ENCODE measurements at places on chromosomes 13 and 19.

- no peak for DNase-seq
These were observed 415.3 kb downstream of the IRS2 start for GRCh38 chr13:109371066-109371465.

DNA sequence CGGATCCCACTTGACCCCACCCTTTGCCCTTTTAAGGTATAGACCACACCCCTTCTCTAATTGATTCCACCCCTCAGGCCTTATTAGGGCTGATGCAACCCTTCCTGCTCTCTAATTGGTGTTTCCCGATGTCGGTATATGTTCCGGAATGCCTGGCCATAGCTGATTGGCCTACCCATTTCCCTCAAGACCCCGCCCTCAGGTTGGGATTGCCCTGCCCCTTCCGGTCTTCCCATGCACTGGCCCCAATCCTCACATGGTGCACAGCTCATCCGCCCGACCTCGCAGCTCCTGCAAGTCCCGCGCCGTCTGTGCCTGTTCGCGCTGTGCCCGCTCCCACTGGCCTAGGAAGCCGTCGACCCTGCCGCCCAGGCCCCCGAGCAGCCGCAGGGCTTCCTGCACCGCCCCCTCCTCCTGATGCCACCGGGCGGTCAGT, 18.1 kb downstream of the TSKS start:
- DNase-seq: no peak

DNA sequence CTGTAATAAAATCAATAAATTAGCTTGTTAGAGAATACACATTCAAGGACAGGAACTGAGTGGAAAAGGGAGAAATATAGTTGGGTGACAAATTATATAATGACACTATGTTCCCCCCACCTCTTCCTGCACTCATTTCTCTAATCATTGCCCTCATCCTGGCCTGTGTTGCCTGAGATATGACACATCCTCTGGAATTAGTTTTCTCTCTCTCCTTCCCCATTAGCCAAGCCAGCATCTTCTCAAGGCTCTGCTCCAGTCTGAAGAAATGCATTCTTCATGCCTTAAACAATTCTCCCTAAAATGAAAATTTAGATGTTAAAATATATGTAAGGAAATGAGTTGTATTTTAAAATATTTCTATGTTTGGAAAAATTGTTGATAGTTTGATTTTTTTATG, 280.3 kb downstream of the POU4F1 start:
- no peak for DNase-seq

DNA sequence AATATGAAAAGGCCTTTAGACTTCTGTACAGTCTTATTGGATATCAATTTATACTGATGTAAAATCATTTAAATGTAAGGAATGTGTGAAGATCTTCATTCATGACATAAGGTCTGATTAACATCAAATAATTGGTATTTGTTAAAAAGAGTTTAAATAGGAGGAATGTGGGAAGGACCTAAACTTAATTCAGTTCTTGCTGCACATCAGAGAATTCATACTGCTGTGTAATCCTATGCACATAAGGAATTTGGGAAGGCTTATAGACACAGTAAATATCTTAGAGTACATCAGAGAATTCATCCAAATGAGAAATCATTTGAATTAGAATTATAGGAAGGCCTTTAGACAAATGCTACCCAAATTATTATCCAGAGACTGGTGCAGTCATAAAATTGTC, 21.7 kb downstream of the ZNF283 start:
- no peak for DNase-seq

- DNase-seq: no peak
These were observed 8.7 kb downstream of the PLPP2 start for GRCh38 chr19:282501-282900.

DNA sequence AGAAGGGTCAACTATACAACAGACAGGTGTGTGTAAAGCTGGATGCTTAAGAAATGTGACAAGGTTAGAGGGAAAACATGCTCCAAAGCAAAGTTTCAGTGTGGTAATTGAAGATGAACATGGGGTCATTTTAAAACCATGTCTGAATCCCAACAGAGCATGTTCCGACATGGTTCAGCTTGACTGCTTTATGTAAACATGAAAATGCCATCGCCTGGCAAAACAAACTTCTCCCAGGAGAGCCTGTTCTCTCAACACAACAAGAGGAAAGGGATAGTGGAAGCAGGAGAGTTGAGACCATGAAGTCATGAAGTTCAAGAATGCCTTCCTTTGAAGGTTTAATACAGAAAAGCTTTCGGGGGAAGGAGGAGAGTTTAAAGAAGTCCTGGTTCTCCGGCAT, 85.8 kb downstream of the EPSTI1 start:
- DNase-seq: no peak

GRCh38 chr13:22486490-22486889, 694.3 kb upstream of the SGCG start:
- DNase-seq: no peak

DNA sequence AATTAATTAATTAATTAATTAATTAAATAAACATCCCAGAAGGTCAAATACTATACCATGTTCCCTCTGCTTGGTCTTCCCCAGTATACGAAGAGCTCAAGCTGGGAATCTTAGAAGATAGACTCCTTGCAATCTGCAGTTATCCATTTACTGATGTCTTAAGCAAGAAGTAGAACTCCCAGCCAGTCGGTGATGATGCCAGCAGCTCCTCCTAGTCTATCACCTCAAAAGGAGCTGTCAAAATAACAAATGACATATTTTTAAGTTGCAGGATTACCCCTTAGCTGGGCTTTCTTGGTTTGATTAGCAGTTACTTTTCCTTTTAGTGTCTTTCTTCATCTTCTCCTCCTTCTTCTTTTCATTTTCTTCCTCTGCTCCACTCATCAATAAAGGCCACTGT, 6.0 kb upstream of the ZNF507 start:
- DNase-seq: no peak

DNA sequence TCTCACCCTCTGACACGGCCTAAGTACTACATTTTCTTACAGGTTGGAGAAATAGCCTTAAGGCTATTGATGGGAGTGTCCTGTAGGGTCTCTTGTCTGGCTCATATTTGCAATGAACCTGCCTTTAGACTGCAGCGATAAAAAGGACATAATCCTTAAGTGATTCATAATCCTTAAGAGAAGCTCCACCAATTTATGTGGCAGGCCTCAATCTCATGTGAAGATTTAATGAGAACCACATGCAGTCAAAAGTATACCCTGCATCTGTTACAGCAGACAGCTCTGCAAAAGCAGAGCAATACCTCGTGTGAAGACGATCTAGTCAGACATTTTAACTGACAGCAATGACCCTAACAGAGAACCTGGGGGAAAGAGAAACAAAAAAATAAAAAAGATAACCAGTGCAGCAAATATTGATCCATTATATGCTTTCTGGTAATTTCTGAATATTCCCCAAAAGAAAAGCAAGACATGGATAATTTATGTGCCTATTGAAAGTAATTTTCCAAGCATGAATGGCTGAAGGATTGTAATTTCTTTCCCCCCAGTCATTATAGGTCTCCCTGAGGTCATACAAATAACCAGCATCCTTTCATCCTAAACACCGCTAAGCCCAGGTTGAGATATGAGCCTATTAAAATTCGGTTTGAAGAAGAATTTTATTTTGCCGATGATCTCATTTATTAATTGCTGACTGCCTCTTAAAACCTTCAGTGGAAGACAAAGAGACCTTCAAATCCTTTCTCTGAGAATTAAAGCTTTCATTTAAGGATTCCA, 321.8 kb upstream of the NBEA start:
- no peak for DNase-seq

- no peak for DNase-seq
These were observed 321.7 kb downstream of the DCT start for GRCh38 chr13:94157705-94158218.

DNA sequence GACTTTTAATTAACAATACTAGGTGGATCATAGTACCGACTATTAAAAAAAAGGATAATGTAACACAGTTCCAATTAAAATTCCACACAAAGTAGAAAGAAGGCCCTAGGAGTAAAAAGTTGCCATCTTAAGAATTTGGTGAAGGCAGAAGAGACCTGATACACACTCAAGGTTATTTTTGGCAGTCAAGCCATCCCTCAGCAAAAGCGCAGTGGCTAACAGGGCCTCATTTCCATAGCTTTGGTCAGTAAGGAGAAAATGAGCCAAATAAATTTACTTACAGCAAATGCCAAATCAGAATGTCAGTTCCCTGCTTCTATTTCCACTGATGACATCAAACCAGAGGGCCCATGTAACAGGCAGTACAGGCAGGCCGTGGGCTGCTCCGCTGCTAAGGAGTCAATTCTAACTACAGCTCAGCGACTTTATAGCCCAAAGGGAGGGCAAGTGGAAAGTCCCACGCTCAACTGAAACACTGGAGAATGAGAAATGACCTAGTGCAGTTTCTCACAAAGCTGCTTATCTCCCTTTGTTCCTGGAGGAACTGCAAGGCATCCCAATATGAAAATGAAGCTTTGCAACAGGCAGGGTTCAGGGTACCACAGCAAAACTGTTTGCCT, 6.3 kb downstream of the ARGLU1 start:
- DNase-seq: no peak

DNA sequence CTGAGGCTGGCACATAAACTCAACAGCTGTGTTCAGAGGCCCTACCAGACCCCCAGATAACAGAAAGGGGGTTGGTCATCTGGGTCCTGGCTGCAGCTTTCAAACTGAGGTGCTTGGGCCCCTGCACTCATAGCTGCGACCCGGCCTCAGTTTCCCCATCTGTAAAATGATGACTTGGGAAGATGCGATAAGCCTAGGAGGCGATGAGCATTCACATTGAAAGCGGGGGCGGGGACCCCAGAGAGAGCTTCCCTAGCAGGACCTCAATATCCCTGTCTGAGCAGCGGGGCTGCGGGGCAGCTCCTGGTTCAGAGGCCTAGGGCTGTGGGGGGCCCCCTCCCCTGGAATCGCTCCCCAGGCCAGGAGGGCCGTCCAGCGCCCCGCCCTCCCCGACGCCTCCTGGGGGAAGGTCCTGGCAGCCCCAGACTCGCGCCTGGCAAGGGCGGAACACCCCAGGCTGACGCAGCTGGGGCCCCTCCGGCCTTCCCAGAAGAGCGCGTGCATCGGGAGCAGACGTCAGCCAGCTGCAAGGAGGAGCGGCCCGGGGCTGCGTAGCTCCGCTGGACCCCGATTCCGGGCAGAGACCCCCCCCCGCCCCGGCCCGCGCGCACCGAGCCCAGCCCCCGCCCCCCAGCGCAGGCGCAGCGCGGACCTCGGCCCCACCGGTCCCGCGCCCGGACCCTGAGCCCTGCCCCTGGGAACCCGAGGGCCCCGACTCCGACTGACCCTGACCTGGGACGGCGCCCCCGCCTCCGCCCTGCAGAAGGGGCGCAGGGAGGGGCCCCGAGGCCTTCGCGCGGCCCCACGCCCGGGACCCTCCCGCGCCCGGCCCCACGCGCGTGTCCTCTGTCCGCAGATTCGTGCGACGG, 3.5 kb downstream of the FSTL3 start:
- no peak for DNase-seq

DNA sequence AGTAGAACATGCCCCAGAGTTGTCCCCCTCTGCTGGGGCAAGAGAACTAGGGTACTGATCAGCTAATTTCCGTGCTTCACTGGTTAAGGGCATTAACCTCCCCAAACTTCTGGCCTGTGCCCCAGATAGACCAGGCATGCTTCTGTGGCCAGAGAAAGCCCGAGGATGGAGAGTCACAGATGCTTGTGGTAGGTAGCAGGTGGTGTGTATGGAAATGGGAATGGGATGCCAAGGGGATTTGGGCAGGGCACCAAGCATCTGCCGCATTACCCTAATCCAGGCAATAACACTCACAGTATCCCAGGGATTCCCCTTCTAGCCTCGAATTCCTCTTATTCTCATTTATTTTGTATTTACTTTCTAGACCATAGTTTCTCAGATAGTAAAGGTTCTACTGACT, 124.8 kb upstream of the KLF12 start:
- no peak for DNase-seq

GRCh38 chr13:113651511-113652403, 6.2 kb downstream of the ATP4B start:
- DNase-seq: no peak

GRCh38 chr13:105787632-105788031, 747.8 kb downstream of the EFNB2 start:
- no peak for DNase-seq

- no peak for DNase-seq
These were observed 8.0 kb upstream of the B3GLCT start for GRCh38 chr13:31191748-31192147.

- DNase-seq: no peak
These were observed 42.5 kb downstream of the EDNRB start for GRCh38 chr13:77876176-77876575.

GRCh38 chr13:44364345-44365000, 9.2 kb upstream of the SERP2 start:
- DNase-seq: no peak

DNA sequence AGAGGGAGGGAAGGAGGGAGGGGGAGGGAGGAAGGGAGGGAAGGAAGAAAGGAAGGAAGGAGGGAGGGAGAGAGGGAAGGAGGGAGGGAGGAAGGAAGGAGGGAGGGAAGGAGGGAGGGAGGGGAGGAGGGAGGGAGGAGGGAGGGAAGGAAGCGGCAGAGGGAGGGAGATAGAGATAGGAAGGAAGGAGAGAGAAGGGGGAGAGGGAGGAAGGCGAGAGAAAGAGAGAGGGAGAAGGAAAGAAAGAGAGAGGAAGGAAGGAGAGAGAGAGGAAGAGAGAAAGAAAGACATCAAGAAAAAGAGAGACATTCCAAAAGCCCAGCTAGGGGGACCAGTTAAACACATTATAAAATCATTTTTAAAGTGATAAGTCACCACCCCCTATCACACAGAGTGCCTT, 62.5 kb downstream of the GNG7 start:
- no peak for DNase-seq

GRCh38 chr19:29645911-29646310, 19.4 kb upstream of the PLEKHF1 start:
- no peak for DNase-seq

DNA sequence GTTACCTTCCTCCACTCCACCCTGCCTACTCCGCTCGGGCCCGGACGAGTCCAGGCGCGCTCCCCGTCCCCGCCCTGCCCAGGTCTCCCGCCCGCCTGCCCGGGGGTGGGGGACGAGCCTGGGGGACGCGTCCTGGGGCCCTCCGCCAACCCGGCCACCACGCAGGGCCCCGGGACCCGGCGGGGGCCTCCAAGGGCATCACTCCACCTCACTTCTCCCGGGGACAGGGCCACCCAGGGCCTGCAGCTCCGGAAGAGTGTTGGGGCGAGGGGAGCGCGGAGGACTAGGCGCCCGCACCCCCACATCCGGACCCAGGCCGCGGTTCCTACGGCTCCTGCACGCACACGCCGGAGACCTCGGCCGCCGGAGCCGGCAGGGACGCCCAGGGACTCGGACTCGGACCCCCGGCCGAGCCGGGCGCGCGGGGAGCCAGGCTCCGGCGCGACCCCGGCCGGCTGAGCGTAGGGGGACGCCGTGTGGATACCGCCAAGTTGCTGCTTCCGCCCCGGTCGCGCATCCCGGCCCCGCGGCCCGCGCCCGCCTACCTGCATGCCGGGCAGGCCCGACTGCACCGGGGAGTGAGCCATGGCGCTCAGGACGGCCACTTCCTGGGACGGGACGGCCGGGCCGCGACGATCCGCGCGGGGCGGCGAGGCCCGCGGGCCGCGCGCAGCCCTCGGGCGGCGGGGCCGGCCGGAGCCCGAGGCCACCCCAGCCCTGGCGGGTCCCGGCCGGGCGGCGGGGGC, 534 bp downstream of the STK24 start:
- no peak for DNase-seq
